Endothelial cell of umbilical vein (primary cell): ENCODE measurements at places on chromosomes 2 and 18. TPM values are rescaled to one million over a fixed set of nuclear protein-coding genes. Genes with fewer than 3 reads are reported as not detected.

DNA sequence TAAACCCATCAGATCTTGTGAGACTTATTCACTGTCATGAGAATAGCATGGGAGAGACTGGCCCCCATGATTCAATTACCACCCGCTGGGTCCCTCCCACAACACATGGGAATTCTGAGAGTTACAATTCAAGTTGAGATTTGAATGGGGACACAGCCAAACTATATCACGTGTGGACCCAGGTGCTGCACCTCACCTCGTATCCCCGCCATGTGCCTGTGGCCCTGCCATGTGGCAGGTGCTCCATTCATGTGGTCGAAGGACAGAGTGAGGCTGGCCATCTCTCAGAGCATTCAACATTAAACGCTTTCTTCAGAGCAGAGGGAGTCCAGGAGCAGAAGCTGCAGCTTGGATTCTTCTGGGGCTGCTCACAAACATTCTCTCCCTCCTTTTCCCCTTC lies 32.3 kb downstream of the MROH2A start:
- DNase-seq = no peak

- DNase-seq = peak; percentile 5
Measured at GRCh38 chr2:19256121-19256601, 102.3 kb downstream of the OSR1 start.

GRCh38 chr2:185137700-185138099 lies 539.4 kb downstream of the ZNF804A start:
- DNase-seq = no peak

DNA sequence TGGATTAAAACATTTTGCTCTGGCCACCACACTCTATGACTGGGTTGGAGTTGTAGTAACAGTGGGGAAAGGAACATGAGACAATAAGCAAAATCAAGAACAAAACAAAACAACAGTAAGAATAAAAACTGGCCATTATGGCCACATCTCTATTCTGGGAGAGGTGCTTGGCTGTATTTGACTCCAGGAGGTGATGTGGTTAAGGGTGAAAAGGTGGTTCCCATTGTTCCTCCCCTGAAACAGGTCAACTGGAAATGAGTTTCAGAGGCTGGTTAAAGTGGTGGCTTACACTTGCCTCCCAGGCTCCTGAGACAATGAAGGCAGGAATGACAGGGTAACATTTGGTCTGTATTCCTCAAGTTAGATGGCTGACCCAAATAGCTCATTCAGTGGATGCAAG lies 67.3 kb upstream of the FANCL start:
- no peak for DNase-seq

- DNase-seq = peak; percentile 58
Measured at GRCh38 chr2:101770726-101771125, 73.2 kb downstream of the MAP4K4 start.

DNA sequence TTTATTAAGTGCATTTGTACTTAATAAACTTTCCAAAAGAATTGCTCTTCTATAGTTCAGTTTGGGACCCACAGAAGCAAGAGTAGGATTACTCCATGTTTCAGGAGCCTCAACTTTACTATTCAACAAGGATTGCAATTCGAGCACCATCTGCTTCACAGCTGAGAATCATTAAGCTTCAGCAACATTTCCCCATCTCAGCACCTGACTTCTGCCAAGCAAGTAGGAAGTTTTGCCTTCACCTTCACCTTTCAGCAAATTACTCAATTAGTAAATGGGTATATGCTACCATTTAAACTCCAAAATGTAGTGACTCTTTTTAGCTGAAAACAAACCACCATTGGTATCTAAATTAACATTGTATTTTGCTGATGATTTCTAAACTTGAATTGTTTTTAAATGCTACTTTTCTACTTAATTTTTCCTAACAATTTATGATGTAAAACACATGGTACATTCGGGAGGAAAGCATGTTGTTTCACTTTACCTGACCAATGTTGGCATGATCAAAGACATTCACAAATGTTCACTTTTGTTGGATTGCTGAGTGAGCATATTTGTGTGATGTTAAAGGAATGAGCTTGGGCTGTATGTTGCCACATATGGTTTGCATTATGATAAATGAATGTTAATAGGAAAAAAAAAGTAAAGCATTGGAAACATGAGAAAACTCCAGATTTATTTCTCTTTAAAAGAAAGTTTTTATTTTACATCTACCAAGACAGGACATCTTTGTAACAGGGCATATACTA lies 159.2 kb downstream of the GULP1 start:
- DNase-seq = no peak

DNA sequence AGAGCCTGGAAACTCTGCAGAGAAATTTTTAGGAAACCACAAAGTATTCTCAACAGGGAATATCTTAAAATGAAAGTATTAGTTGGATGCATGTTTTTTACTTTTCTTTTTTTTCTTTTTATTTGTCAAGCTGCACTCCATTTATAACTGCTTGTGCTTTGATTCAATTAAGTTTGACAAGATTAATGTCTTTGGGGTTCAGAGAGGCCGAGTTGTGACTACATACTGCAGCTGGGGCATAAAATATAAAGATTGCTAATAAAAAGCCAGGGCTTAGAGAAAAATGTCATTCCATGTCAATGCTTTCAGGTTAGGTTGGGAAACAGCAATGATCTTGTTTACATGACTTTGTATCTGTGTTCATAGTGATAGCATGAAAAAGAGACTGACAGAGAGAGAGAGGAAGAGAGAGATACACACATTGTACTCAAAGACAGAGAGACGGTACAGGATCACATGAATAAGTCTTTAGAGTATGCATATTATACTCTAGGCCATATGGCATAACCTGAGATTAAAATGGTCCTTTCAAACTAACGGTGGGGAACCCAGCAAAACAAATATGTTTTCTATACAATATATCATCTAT lies 1022.3 kb upstream of the CNTNAP5 start:
- DNase-seq = no peak

- no peak for DNase-seq
Measured at GRCh38 chr18:9466846-9467245, 8.5 kb upstream of the RALBP1 start.

The NTSR2 gene
- polyA plus RNA-seq = not detected in 2 replicates

The DSG1 gene
- polyA plus RNA-seq = not detected in 2 replicates

The ASAP2 gene
- polyA plus RNA-seq = 26.4 and 31.1 TPM in 2 replicates
